ENCODE measurements at places on chromosomes 2 and 18. TPM values are rescaled to one million over a fixed set of nuclear protein-coding genes. Genes with fewer than 3 reads are reported as not detected.
A peak's percentile ranks its signal among the peaks of the same experiment; 100 is the strongest.

EFR3B gene
- 1.1 TPM for total RNA-seq

- DNase-seq, result no peak
Measured at GRCh38 chr18:32389858-32390257, 80.8 kb downstream of the GAREM1 start.

DNA sequence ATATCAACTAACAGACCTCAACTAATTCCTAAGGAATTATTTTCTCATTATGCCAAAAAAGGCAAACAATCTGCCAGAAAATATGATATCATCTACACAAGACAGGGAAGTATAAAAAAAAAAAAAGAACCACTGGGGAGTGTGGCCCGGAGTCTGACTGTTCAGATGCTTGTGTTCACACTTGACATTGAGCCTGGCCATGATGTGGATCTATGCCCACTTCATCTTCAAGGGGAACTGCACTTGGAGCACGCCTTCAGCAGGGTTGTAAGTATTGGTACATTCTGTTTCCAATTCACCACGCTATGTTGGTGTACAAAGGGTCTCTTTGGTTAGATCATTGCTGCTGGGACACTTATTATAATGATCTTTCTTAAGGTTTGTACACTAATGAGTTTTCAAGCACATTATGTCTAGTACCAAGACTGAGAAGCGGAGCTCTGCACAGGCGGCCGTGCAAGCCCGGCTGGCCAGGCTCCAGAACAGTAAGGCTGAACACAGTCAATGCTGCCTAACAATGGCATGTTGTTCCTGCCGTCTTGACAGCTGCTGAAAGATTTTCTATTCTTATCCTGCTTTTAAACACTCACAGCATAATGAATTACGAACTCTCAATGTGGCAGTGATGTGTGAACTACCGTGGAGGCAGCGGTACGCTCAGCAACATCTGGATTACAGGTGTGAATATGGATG is 788.4 kb upstream of the SOX11 start:
- no peak for DNase-seq

DNA sequence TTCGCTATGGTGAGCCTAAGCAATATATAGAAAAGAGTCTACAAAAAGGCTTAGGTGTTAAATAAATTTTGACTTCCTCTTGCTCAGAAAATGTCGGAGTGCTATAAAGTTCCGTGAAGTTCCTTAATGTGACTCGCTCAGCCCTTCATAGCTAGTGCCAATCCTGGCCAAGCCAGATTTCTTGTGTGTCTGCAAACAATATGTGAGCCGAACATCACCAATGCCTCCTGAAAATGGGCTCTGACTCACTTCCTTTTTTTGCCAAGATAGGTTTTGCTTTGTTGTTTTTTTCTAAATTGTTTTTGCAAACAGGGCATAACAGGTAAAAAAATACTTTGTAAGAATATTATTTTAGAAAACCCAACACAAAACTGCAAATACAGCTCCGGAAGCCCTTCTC is 26.1 kb downstream of the CDC42EP3 start:
- peak; percentile 35 for DNase-seq

- no peak for DNase-seq
Measured at GRCh38 chr2:129009555-129010146, 691.0 kb upstream of the HS6ST1 start.
